Sciatic nerve (tissue), 2 donors: ENCODE measurements at places on chromosomes 2 and 18.

DNA sequence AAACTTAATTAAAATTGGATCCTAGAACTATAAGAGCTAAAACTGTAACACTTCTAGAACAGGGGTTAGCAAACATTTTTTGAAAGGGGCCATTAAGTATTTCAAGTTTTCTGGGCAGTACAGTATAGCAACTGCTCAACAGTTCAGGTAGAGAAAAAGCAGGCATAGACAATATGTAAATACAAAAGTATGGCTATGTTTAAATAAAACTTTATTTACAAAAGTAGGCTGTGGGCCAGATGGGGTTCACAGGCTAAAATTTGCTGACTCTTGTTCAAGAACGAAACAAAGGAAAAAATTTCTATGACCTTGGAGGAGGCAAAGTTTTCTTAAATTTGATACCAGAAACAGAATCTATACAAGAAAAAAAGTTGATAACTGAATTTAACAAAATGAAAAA is 114.5 kb downstream of the MEMO1 start:
- no peak for DNase-seq

DNA sequence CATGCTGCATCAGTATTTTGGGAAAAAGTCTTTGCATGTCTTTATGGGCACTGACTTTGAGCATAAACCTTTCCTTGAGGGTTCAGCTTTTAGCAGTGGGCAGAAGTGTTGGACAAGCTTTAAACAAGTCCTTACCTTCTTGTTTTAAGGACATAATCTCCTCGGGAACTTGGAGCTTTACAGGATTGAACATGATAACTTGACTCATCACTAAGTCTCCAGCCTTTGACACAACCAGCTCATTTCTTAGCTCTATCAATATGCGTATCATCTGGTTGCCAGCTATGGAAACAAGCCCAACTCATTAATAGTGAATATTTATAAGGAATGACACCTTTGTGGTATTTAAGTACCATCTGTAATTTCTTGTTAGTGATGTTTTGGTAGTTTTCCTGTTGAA is 21.0 kb upstream of the RAB27B start:
- DNase-seq, result no peak

DNA sequence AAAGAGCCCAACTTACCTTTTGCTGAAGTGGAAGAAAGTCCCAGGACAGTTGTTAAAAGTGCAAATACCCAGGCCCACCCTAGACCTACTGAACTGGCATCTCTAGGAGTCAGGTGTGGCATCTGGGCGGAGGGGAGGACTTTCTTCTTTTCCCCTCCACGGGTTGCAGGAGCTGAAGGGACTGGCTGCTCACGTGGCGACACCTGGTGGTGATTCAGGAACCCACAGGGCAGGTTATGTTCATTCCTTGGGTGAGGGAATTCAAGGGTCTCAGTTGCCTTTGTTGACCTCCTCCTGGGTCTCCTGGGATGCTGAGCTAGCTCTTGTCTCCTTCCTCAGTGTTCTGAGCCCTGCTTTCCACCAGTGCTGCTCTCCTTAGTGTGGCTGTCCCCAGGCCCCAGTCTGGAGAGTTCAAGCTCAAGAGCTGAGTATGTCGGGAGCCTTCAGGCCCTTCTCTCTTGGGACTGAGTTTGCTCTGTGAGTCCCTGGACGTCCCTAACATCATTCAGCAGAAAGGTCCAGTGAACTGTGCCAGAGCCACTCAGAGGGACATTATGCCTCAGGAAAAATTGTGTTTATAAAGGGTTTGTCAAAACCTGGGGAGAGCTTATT is 56.9 kb downstream of the DYSF start:
- peak; percentile 84 for DNase-seq

DNA sequence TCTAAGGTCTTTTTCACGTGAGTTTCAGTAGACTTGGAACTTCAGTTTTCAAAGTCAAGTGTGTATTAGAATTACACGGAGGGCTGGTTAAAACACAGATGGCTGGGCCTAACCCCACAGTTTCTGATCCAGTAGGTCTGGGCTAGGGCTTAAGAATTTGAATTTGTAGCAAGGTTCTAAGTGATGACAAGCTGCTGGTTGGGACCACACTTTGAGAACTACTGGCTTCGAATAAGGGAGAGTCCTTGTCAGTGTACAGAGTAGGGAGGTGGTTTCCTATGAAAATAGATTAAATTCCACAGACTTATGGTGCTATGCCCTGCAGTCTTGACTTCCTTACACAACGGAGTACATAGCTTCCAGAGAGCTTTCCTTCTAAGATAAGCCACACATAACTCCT is 4.5 kb downstream of the RHOB start:
- DNase-seq, result no peak

DNA sequence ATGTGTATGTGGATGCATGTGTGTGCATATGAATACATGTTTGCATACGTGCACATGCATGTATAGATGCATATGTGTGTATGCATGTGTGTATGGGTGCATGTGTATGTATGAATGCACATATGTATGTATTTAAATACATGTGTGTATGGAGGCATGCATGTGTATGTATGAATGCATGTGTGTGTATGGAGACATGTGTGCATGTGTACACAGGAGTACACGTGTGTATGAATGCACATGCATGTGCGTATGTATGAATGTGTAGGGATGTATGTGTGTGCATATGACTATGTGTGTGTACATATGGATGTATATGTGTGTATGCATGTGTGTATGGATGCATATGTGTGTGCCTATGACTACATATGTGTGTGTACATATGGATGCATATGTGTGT is 51.9 kb downstream of the DCDC2C start:
- DNase-seq, result no peak

- no peak for DNase-seq
Observed at GRCh38 chr2:105796131-105796638, 51.5 kb downstream of the NCK2 start.

DNA sequence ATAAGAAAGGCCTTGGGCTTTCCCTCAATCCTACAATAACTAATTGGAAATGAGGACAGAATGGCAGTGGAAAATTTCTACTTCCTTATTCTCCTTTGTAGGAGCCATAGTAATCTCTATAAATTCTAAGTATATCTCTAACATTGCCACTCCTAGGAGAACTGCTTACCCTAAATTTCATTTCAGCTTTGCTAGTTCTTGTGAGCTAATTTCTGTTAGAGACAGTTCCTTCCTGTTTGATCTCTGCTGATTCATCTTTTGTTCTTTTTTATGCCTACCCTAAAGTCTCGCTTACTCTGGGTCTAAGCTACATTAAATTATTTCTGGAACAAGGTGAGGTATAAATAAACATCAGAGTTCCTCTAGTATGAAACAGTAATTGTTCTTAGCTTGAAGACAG is 25.7 kb downstream of the ABHD3 start:
- no peak for DNase-seq

GRCh38 chr2:181602017-181602416 is 54.9 kb downstream of the CERKL start:
- no peak for DNase-seq

DNA sequence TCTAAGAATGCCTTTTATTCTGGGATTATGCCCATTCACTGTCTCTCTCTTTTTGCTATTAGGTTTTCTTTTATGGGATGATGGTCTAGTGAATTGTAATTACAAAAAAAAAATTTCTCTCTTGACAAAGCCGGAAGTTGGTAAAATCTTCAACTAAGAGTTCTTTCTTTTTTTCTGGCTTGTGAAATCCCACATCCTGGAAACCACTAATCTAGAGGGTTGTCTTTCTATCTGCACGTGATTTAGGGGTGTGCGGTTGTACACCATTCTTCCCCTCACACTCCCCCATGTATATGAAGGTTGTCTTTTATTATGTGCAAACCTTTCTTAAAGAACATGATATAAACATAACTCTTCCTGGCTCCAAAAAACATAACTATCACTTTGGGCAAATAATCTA is 52.0 kb downstream of the GATA6 start:
- DNase-seq, result no peak

DNA sequence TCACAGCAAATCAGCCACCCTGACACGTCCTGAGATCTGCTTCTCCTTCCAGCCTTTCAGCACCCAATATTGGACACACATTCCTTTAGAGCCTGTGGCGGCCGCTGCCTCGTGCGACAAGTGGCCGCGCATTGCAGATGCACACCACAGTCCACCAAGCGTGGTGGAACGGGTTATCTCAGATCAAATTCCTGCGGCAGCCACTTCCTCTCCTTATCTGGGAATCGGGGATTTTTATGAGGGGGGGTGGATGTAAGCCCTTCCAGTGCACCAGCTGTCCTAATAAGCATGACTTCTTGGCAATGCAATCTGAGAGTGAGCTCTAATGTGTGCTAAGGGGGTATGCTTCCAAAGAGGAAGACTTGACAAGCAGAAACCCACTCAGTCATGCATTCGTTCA is 18.3 kb upstream of the BMP10 start:
- DNase-seq, result no peak

GRCh38 chr2:205685314-205686055 is 3.2 kb downstream of the NRP2 start:
- no peak for DNase-seq

DNA sequence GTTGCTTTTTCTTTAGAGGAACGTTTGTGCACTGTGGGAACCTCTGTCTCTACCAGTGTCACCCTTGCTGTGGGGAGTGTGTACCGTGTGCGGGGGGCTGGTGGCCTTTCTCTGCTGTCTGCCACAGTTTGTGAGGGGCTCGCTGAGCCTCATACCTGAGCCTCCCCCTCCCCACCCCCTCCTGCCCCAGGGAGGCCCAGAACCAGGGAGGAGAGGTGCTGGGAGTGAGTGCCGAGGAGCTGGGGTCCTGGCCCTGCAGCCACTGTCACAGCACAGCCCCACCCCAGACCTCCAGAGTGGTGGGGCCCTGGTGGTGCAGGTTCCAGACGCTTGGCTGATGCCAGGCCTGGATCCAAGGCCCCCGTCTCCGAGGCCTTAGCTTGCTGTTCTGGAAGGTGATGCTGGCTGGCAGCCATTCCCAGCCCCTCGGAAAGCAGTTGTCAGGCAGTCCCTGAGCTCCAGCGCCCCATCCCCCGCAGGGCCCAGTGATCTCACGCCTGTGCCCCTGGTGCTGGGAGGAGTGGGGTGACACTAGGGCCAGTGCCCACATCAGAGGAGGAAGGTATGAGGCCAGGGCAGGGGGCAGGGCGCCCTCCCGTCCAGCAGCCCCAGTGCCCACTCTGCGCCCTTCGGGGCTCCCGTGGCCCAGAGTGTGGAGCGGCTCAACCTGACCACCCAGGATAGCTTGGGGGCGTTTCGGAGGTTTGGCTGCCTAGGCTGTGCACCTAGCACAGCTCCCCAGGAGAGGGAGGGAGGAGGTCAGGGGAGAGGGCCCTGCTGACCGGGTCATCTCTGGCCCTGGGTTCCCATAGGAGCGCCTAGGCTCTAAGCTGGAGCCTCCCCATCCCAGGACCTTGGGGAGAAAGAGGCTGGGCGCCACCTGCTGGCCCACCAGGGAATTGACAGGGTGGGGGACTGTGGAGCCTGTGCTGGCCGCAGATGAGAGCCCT is 53.0 kb upstream of the ALPP start:
- DNase-seq, result peak; percentile 83

GRCh38 chr2:241565411-241565810 is 6.9 kb downstream of the BOK start:
- no peak for DNase-seq

DNA sequence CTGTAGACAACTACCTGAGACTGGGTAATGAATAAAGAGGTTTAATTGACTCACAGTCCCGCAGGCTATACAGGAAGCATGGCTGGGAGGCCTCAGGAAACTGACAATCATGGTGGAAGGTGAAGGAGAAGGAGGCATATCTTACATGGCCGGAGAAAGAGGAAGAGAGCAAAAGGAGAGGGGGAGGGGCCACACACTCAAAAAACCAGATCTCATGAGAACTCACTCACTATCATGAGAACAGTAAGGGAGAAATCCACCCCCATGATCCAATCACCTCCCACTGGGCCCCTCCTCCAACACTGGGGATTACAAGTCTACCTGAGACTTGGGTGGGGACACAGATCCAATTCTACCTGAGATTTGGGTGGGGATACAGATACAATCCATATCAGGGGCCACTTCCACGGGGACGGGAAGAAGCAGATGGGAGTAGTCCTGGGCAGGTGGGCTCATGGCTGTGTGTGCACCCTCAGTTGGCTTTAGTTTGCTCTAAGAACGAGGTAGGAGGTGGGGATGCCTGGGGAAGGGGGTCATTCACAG is 9.9 kb downstream of the MAB21L4 start:
- DNase-seq, result no peak

DNA sequence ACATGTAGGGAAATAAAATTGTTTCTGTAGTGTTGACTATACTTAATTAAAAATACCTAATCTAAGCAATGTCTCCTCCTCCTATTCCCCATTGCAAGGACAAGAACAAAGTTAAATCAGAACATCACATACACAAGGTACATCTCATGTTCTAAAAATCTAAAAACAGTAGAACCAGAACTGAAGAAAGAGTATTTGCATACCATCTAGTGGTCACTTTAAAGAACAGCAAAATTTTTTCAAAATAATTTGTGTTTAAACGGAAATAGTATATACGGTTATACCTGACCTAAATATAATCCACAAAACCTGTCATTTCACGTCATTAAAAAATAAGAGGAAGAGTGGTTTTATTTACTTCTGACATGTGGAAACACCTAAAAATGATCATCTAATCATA is 294.3 kb upstream of the KCNH7 start:
- DNase-seq, result no peak

GRCh38 chr2:1482981-1483380 is 69.7 kb downstream of the TPO start:
- no peak for DNase-seq

DNA sequence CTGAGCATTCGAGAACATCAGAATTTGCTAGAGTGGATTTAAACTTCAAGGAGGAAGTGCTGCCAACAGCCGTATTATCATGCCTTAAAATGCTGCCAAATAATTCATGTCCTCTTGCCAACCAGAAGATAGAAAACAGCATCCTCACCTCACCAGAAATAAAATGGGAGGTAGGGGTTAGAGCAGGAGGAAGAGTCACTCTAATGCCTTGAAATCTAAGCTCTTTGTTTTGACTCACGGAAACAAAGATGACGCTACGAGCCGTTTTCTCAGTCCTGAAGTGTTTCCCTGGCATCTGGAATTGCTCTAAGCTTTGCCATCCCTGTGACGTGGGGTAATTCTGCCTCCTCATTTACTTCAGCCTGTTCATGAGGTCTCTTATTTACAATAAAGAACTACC is 97.1 kb downstream of the PRPF40A start:
- no peak for DNase-seq

GRCh38 chr18:58067601-58068000 is 23.6 kb downstream of the NEDD4L start:
- no peak for DNase-seq
